ENCODE measurements at places on chromosomes 6 and 20.

GRCh38 chr6:13368079-13368730, 39.9 kb upstream of the TBC1D7 start:
- no peak for DNase-seq

GRCh38 chr6:31826793-31827285, 699 bp upstream of the HSPA1B start:
- DNase-seq, result no peak

DNA sequence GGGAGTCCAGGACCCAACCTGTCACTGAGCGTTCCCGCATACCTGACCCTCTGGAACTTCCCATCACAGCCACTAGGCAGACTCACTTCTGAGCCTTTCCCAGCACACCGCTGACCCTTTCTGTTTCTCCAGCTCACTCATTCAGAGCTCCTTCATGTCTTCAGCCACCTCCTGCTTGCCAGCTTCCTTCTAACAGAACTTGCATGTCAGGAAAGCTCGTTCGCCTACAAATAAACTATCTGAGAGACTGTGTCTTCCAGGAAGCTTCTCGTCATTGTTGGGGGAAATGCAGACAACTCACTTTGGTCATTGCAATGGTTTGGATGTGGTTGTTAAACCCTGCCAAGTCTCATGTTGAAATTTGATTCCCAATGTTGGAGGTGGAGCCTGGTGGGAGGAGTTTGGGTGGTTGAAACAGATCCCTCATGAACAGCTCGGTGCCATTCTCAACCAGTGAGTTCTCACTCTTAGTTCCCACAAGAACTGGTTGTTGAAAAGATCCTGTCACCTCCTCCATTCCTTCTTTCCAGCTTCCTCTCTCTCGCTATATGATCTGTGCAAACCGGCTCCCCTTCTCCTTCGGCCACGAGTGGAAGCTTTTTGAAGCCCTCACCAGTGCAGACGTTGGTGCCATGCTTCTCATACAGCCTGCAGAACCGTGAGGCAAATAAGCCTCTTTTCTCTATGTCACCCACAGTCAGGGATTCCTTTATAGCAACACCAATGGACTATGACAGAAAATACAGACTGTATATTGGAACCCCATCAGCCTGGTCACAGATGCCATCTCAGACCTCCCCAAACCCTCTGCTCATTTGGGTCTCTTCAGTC, 1.4 kb upstream of the MUC21 start:
- DNase-seq, result no peak

DNA sequence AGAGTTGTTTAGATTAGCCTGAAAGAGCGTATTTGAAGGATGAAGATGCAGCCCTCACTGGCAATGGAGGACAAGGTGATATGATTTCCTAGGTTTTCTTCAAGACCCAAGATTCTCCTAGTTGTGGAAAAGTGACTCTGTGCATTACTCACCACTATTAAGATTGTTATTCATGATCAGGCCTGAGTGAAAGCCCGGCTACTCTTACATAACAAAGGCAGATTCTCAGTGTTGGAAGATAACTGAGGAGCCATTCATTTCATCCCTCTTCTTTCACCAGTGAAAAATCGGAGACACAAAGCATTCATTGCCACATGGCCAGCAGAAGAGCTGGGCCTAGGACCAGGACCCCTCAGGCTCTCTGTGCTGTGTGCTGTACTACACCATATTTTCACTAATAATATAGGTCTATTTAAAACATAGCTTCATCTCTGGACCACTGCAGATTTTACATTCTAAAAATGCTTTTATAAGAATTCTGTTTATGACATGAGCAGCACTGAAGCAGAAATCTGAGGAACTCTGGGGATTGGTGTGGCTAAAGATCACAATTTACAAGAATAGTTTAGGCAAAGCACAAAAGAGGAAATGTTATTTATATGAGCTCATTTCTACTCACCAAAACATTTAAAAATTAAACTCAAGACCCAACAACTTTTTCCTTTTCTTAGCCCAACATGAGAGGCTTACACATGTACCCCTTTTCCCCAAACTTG, 181.9 kb upstream of the CCN2 start:
- DNase-seq, result no peak

GRCh38 chr20:10770753-10771152, 97.0 kb upstream of the JAG1 start:
- DNase-seq, result no peak

GRCh38 chr6:111013144-111013915, 31.5 kb downstream of the RPF2 start:
- DNase-seq, result no peak

DNA sequence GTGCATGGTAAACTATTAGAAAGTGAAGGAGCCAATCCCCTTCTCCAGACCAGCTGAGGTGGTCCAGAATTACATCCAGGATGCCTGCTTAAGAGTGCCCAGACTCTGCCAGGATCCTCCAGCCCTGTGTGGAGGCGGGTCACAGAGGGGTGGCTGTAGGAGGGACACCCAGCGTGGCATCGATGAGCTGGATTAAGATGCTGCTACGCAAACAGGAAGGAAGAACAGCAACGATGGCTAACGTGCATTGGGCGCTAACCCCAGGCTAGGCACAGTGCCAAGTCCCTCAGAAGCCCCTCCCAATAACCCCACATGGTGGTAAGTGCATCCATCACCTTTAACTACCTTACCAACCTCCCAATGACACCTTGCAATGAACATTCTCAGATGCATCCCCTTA, 63.9 kb upstream of the MRPS10 start:
- peak; percentile 76 for DNase-seq

DNA sequence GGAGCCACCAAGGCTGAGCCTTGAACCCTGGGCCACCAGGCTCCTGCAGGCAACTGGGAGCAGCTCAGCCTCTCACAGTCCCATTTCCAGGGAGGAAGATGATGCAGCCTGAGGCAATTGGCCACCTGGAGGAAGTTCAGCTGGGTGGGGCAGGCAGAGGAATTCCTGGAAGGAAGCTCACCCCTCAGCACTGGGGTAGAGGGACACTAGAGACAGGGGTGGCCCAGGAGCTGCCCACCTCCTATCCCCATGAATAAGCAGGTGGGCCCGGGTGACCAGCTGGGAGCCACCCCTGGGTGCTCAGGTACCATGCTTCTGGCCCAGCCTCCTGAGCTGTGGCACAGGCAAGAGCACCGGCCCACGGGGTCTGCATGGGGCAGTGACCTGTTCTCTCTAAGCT, 3.6 kb upstream of the HSPA12B start:
- DNase-seq, result no peak

DNA sequence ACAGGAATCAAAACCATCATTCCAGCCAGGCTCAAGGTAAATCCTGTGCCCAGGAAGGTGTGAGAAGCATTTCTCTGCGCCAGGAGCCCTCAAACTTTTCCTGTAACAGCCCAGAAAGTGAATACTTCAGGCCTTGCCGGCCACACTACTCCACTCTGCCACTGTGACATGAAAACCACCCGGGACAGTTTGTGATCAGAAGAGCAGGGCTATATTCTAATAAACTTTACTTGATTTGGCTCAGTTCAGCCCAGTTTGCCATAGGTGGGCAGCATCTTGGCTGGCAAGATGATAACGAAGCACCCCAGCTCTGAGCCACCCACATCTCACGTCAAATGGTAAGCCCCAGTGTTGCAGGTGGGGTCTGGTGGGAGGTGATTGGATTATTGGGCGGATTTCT, 249.4 kb downstream of the DLL1 start:
- DNase-seq, result no peak

DNA sequence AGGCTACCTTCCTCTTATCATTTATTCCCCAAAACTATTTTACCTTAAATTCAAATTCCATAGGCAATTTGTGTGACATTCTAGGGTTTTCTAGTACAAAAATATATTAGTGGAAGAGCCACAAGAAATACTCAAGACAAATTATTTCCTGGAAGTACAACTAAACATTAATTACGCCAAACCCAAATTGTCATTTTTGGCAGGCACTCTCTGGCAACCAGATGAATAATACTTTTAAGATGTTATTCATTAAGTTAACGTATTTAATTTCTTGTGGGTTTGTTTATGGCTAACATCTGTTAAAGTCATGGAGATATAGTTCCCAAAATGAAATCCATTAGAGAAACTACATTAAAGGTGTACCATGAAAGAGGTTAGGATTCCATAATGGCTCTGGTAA, 40.5 kb downstream of the HMGN3 start:
- DNase-seq, result no peak

Measured in effector memory CD8-positive, alpha-beta T cell (primary cell).